ENCODE measurements at places on chromosomes 12 and 14. TPM values are rescaled to one million over a fixed set of nuclear protein-coding genes. Genes with fewer than 3 reads are reported as not detected.

Gene AGAP2
- total RNA-seq: 0.24 TPM

Gene CIDEB
- total RNA-seq: 5.2 TPM

Gene CRIP1
- 8.1 TPM for total RNA-seq

Gene APOF
- not detected for total RNA-seq

Gene TEX52
- not detected for total RNA-seq

Gene ANO2
- 51.6 TPM for total RNA-seq

Gene KRT2
- not detected for total RNA-seq

Gene OLR1
- not detected for total RNA-seq

Gene SMAGP
- 26.2 TPM for total RNA-seq

Gene CLEC1B
- total RNA-seq: not detected

Gene ALDH1L2
- total RNA-seq: 2.2 TPM

Gene PPM1H
- total RNA-seq: 4.9 TPM

Gene MNAT1
- total RNA-seq: 58.0 TPM

Gene OTOGL
- 2.0 TPM for total RNA-seq

Gene VWF
- total RNA-seq: 2,328 TPM

Gene MMP19
- 0.31 TPM for total RNA-seq

Gene L3HYPDH
- total RNA-seq: 31.0 TPM

Gene ACVRL1
- 404 TPM for total RNA-seq

Gene RDH11
- 90.2 TPM for total RNA-seq

Gene GNG2
- not detected for total RNA-seq

Gene HOXC6
- total RNA-seq: 0.58 TPM

Gene IFNG-AS1
- total RNA-seq: not detected

Gene SDS
- total RNA-seq: not detected

Gene SERPINA12
- not detected for total RNA-seq

Gene ETFRF1
- 10.6 TPM for total RNA-seq

Gene PTHLH
- total RNA-seq: 1.1 TPM

Gene SYCP3
- 0.25 TPM for total RNA-seq

Gene GLT1D1
- not detected for total RNA-seq

Gene MYH6
- not detected for total RNA-seq

Gene ARHGEF40
- total RNA-seq: 2.6 TPM

Gene POTEM
- not detected for total RNA-seq

Gene HVCN1
- 3.7 TPM for total RNA-seq
